ENCODE measurements at places on chromosomes 6 and 20. TPM values are rescaled to one million over a fixed set of nuclear protein-coding genes. Genes with fewer than 3 reads are reported as not detected.

Gene CD109
- 55.0 TPM for total RNA-seq

Gene CD93
- total RNA-seq = 53.8 TPM

Gene BNIP5
- total RNA-seq = 0.10 TPM

Gene TJAP1
- total RNA-seq = 11.8 TPM

Gene VWA7
- 0.99 TPM for total RNA-seq

Gene RHAG
- total RNA-seq = 5.8 TPM

Gene HLA-DRA
- 92.8 TPM for total RNA-seq

Gene MYBL2
- total RNA-seq = 4.2 TPM

Gene CGA
- total RNA-seq = 32.0 TPM

Gene TREML4
- not detected for total RNA-seq

Gene TREM1
- 1.6 TPM for total RNA-seq

Gene TFAP2B
- 2.8 TPM for total RNA-seq

Gene HSPA1L
- 1.8 TPM for total RNA-seq

Gene TFAP2D
- total RNA-seq = not detected

Gene CLIC1
- total RNA-seq = 185 TPM

Gene PTCHD4
- total RNA-seq = 2.1 TPM

Gene TNXB
- total RNA-seq = 64.4 TPM

Gene TFAP2C
- 22.8 TPM for total RNA-seq

Gene MEI4
- total RNA-seq = 0.10 TPM

Gene OTOR
- total RNA-seq = not detected

Gene PCK1
- total RNA-seq = 51.4 TPM

Gene ZNF334
- total RNA-seq = 7.6 TPM

Gene RSPH4A
- total RNA-seq = 0.49 TPM

Gene PLCB1
- 23.8 TPM for total RNA-seq

Gene NRSN1
- total RNA-seq = 0.39 TPM

Gene OGFRL1
- total RNA-seq = 20.7 TPM

Gene RBM38
- total RNA-seq = 28.5 TPM

Gene CDSN
- total RNA-seq = 37.1 TPM

Gene ANGPT4
- total RNA-seq = 0.10 TPM

Gene PPP1R16B
- 1.9 TPM for total RNA-seq

Gene KCNK5
- total RNA-seq = 1.4 TPM

Gene PRDM1
- total RNA-seq = 15.1 TPM

Gene SIRPB1
- 0.99 TPM for total RNA-seq

Gene TREML2
- total RNA-seq = 0.39 TPM

Gene HLA-A
- 96.6 TPM for total RNA-seq

Data from skin of body (tissue), 3 donors.